Activated CD4-positive, alpha-beta T cell treated with anti-CD3 and anti-CD28 coated beads for 24 hours (primary cell): ENCODE measurements at places on chromosomes 3 and 15.

- DNase-seq, result no peak
Measured at GRCh38 chr3:15071699-15072098, 6.6 kb upstream of the MRPS25 start.

GRCh38 chr3:139506766-139507165 is 30.4 kb upstream of the RBP2 start:
- no peak for DNase-seq

GRCh38 chr3:112048911-112049310 is 14.4 kb downstream of the TMPRSS7 start:
- DNase-seq, result no peak

DNA sequence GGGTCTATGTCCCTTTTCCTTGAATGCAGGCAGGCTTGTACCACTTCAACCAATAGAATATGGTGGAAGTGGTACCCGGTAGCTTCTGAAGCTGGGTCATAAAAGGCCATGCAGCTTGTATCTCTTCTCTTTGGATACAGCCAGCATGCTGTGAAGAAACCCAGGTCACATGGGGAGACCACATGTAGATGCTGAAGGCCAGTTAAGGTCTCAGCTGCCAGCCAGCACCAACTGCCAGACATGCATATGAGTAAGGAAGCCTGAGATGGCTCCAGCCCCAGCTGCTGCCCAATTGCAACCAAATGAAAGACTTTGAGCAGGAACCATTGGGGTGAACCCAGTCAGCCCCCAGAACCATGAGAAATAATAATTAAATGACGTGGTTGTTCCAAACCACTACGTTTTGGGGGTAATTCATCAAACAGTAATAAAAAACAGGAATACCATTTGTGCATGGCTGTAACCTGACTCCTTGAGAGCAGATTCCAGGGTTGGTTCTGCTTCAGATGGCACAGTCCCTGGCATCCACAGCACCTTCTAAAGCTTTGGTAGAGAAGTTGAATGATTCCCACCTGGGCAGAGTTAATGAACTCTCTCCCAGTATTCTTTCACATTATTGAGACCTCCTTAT is 3.8 kb downstream of the RBP2 start:
- DNase-seq, result no peak

GRCh38 chr3:172516318-172517214 is 6.7 kb downstream of the TNFSF10 start:
- no peak for DNase-seq

DNA sequence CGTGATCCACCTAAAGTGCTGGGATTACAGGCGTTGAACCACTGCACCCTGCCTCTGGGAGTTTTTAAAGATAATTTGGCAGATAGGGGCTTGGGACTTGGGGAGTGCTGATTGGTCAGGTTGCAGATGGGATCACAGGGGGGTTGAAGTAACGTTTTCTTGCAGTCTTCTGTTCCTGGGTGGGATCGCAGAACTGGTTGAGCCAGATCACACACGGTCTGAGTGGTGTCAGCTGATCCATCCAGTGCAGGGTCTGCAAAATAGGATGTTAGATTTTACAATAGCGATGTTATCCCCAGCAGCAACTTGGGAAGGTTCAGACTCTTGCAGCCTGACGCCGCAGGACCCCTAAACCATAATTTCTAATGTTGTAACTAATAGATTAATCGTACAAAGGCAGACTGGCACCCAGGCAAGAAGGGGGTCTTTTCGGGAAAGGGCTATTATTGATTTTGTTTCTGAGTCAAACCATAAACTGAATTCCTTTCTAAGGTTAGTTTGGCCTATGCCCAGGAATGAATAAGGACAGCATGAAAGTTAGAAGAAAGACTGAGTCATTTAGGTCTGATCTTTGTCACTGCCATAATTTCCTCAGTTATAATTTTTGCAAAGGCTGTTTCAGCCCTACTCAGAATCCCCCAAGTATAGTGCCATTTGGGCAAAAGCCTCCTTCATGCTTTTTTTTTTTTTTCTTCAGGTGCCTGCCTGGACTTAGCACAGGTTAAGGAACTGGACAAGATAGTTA is 1.5 kb upstream of the CA12 start:
- DNase-seq, result no peak

DNA sequence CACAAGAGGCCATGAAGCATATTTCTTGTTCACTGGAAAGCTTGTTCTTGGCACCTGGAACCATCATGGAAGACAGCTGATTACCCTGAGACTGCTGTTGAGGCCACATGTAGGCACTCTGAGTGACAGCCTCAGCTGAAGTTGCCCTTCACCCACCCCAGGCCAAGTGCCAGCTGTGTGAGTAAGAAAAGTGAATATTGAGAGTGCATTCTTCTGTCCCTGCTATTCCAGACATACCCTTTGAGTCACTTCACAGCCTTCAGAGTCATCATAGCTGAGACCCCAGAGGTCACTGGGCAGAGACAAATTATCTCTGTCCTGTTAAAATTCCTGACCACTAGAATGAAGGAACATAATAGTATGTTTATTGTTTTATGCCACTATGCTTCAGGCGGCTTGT is 79.6 kb downstream of the NFKBIZ start:
- DNase-seq, result no peak

DNA sequence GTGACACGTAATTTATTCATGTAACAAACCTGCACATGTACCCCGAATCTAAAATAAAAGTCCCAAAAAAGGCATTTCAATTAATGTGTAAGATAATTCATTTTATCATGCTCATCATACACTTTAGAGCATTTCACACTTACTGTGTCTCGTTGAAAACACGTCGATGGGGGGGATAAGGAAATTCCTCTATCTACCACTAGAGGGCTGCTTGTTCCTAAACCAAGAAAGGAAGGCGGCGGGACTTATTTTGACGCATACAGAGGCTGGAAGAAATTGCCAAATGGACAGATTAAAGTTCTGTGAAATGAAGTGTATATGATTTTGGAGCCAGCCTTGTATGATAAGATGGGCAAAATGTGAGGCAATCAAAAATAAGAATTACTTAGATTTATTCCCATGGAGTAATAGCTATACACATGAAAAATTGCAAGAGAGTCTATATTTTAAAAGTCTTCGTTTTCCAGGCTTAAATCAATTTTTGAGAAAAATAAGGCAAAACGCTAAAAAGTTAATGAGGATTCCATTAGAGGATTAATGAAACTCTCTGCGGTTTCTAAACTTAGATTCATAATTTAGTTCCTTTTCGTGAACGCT is 346.8 kb downstream of the CNTN3 start:
- no peak for DNase-seq

DNA sequence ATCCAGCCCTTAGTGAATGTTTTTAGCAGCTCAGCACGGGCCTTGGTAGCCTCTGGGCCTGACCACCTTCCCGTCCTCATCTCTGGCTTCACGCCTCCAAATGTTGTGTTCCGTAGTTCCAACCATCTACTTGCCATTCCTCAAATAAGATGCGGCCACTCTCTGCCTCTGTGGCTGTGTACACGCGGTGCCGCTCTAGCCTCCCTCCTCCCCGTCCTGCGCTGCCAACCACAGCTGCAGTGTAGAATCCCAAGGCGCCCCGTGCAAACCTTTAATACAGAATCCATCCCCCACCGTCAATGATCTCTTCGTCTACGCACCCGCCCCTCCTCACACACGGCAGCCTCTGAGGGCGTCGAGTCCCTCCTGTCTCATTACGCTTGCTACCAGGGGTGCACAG is 77.2 kb downstream of the VGLL4 start:
- DNase-seq, result no peak

- no peak for DNase-seq
Measured at GRCh38 chr3:43059456-43059855, 46.4 kb downstream of the POMGNT2 start.

- no peak for DNase-seq
Measured at GRCh38 chr3:32443478-32443877, 51.8 kb downstream of the CMTM7 start.

GRCh38 chr15:83062768-83063180 is 4.3 kb downstream of the BTBD1 start:
- DNase-seq, result no peak

GRCh38 chr3:5122741-5123706 is 932 bp downstream of the ARL8B start:
- DNase-seq, result peak; percentile 13

DNA sequence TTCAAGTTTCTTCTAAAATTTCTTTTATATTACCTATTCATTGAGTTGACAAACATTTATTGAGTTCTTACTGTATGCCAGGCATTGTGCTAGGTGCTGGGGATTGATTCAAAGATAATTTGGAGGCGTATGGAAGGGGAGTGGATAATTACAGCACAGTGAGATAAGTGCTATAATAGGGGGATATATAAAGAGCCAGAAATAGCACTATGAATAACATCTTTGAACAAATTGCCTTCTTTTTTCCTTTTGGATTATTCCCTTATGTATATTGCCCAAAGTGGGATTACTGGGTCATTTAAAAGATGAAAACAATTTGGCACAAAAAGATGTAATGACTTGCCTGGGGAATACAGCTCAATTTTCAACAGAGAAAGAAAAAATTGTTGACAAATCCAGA is 64.6 kb downstream of the LPP start:
- no peak for DNase-seq

- DNase-seq, result no peak
Measured at GRCh38 chr3:36796161-36796560, 31.8 kb upstream of the DCLK3 start.

- no peak for DNase-seq
Measured at GRCh38 chr15:41849861-41850260, 11.2 kb downstream of the PLA2G4B start.

DNA sequence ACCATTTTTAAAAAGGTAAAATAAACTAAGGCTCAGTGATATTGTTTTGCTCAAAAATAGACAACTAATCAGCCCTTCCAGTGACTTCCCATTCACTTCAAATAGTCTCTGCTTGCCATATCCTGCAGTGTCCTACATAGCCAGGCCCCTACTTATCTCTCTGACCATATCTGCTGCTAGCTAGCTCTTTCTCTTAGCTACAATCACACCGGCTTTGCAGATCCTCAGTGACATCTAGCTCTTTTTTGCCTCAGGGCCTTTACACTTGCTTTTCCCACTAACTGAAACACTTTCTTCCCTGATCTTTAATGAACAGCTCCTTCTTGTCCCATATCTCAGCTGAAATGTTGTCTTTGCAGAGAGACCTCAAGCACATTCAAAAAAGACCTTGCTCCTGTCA is 161.3 kb downstream of the IL5RA start:
- no peak for DNase-seq

- DNase-seq, result no peak
Measured at GRCh38 chr3:39254806-39255449, 24.9 kb downstream of the CX3CR1 start.

DNA sequence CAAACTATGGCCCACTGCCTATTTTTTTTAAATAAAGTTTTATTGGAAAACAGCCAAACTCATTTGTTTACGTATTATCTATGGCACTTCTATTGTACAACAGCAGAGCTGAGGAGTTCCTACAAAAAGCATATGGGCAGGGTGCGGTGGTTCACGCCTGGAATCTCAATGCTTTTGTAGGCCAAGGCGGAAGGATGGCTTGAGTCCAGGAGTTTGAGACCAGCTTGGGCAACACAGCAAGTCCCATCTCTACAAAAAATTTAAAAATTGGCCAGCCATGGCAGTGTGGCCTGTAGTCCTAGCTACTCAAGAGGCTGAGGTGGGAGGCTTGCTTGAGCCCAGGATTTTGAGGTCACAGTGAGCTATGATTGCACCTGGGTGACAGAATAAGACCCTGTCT is 142.3 kb downstream of the RORA start:
- no peak for DNase-seq

GRCh38 chr3:131704098-131704497 is 201.3 kb upstream of the MRPL3 start:
- no peak for DNase-seq

DNA sequence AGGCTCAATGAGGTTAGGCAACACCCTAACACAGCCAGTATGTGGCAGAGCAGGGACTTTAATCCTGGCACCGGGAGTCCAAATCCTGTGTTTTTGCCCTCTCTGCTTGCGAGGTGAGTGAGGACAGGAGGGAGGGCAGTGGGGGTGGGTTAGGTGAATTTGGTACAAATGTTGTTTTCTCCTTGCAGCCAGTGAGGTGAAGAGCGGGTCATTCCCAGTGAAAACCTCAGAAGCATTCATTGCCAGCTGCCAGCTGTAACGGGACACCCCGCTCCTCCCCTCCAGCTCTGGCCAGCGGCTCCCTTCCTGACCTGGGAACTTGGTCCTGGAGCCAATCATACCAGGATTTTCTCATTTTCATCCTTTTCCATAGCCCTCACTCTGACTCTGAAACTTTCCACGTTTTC is 45.7 kb upstream of the RAB6B start:
- DNase-seq, result no peak

- no peak for DNase-seq
Measured at GRCh38 chr3:57001356-57001755, 59.1 kb upstream of the SPATA12 start.

GRCh38 chr3:193853511-193854219 is 260.7 kb downstream of the OPA1 start:
- no peak for DNase-seq

- peak; percentile 73 for DNase-seq
Measured at GRCh38 chr15:40782609-40783227, 12.9 kb downstream of the C15orf62 start.

DNA sequence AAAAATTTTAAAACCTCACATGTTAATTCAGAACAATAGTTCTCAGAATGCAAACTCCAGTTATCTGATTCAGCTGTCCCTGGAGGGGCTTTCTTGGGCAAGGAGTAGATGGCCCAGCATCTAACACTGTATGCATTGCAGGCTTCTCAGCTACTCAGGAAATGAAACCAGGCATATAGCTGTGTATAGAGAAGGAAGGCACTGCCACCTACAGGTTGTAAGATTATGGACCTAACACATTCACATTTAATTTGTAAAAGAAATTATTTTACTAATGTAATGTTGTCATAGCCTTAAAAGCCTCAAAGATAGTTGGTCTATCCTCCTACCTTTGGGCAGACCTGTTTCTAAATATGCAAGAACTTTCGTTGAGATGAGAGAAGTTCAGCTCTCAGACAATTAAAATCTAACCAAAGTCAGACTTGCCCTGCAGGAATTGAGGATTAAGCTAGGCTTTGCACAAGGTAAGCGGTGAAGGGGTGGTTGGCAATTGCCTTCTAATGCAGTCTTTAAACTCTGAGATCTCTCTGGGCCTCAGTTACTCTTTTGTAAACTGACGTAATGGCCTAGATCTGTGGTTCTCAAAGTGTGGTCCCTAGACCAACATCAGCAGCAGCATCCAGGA is 132.8 kb upstream of the SLC24A5 start:
- DNase-seq, result no peak

GRCh38 chr3:133426721-133427120 is 26.9 kb downstream of the BFSP2 start:
- no peak for DNase-seq

DNA sequence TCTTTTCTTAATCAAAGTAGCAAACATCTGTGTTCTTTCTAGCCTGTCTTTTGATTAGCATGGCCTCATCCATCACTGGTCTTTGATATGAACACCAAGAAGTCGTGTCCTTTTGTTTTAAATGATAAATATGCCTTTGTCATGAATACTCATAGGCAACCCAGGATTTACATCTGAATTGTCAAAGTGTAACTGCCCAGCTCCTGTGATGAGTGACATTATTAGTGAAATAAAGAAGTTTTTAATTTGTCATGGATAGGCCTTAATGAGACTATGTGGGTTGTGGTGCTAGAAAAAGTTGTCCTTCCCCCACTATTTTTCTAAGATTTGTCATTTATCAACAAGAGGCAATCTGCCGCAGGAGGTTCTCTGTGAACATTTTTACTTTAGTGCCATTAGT is 150.0 kb downstream of the CDIN1 start:
- no peak for DNase-seq
